ENCODE measurements at places on chromosomes 5 and 9. TPM values are rescaled to one million over a fixed set of nuclear protein-coding genes. Genes with fewer than 3 reads are reported as not detected.

EMB gene
- total RNA-seq, result 0.98 TPM

MRPL22 gene
- total RNA-seq, result 18.0 TPM

CDX1 gene
- total RNA-seq, result not detected

PPIC gene
- 15.8 TPM for total RNA-seq

ADAMTSL1 gene
- total RNA-seq, result 134 TPM

GRXCR2 gene
- total RNA-seq, result not detected

IFNK gene
- not detected for total RNA-seq

GALNT12 gene
- total RNA-seq, result 19.8 TPM

LYSMD3 gene
- 10.7 TPM for total RNA-seq

SHISAL2B gene
- total RNA-seq, result not detected

CDH18 gene
- total RNA-seq, result 0.39 TPM

BTNL9 gene
- total RNA-seq, result not detected

FOXD4L5 gene
- total RNA-seq, result not detected

GADD45G gene
- total RNA-seq, result 0.39 TPM

Measured in subcutaneous preadipocyte (primary cell).